ENCODE measurements at places on chromosomes 3 and 15.
A peak's percentile ranks its signal among the peaks of the same experiment; 100 is the strongest.

- H3K27ac ChIP-seq: no peak overlapping the region
- H3K36me3 ChIP-seq: no peaks in the 10 kb centered on the region
- no peak overlapping the region for H3K4me3 ChIP-seq
- peaks cover 13% of the 10 kb centered on the region for H3K27me3 ChIP-seq
- H3K4me1 ChIP-seq: peaks cover 4% of the 10 kb centered on the region
Measured at GRCh38 chr3:180802837-180803236, 109.6 kb upstream of the FXR1 start.

DNA sequence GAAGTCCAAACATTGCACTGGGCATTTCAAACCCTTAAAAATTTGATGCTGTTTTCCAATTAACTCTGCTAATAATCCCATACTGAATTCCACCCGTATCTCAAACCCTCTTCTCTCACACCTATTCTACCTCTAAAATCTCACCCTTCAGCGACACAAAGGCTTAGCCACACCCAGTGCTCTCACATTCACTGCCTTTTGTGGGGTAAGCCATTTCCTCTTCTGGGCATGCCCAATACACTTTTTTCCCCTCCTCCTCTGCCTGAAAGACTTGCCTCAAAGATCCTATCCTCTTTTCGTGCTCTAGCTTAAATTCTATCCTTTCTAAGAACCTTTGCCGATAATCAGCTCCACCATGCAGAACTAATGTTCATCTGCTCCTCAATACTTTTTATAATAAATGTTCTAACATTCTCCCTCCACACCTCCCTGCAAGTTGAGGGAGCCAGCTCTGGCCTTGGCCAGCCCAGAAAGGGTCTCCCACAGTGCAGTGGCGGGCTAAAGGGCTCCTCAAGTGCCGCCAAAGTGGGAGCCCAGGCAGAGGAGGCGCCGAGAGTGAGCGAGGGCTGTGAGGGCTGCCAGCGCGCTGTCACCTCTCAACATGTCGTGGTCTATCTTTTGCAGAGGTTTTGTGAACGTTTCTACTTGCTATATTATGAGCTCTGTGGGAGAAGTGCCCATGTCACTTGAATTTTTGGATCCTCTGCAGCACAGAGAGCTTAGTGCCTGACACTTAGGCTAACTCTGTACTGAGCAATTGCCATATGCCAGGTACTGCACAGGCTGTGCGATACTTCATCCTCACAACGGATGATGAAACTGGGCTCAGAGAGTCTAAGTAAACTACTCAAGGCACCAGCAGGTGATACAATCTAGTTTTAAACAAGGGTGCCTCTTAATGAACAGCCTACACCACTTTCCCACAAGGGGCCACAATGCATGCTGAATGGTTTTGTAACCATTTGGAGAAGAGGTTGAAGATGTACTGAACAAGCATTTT lies 53.6 kb upstream of the BCL6 start:
- H3K4me1 ChIP-seq: peaks cover 2% of the 10 kb centered on the region
- H3K36me3 ChIP-seq: no peaks in the 10 kb centered on the region
- H3K27ac ChIP-seq: no peak overlapping the region
- H3K27me3 ChIP-seq: no peaks in the 10 kb centered on the region
- no peak for DNase-seq

- H3K4me1 ChIP-seq: peaks cover 6% of the 10 kb centered on the region
- DNase-seq: no peak
- no peak overlapping the region for H3K27ac ChIP-seq
- H3K36me3 ChIP-seq: no peaks in the 10 kb centered on the region
- H3K4me3 ChIP-seq: no peak overlapping the region
Measured at GRCh38 chr15:77781151-77781945, 148.6 kb upstream of the LINGO1 start.

DNA sequence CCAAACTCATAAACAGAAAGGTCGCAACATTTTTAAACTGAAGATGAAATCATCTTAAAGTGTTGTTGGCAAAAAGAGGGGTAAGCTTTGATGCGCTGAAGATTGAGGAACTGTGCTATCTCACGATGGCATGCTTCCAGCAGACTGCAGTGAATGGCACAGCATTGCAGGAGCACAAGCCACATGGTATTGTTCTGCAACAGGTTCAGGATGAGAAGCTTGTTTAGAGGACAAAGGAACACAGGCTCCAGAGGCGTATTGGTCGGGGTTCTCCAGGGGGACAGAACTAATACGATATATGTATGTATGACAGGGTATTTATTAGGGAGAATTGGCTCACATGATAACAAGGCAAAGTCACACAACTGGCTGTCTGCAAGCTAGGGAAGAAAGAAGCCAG lies 13.8 kb upstream of the PLD1 start:
- no peaks in the 10 kb centered on the region for H3K36me3 ChIP-seq
- no peak overlapping the region for H3K27ac ChIP-seq
- peaks cover 32% of the 10 kb centered on the region for H3K4me1 ChIP-seq
- no peak for DNase-seq
- H3K4me3 ChIP-seq: no peak overlapping the region
- no peaks in the 10 kb centered on the region for H3K27me3 ChIP-seq

DNA sequence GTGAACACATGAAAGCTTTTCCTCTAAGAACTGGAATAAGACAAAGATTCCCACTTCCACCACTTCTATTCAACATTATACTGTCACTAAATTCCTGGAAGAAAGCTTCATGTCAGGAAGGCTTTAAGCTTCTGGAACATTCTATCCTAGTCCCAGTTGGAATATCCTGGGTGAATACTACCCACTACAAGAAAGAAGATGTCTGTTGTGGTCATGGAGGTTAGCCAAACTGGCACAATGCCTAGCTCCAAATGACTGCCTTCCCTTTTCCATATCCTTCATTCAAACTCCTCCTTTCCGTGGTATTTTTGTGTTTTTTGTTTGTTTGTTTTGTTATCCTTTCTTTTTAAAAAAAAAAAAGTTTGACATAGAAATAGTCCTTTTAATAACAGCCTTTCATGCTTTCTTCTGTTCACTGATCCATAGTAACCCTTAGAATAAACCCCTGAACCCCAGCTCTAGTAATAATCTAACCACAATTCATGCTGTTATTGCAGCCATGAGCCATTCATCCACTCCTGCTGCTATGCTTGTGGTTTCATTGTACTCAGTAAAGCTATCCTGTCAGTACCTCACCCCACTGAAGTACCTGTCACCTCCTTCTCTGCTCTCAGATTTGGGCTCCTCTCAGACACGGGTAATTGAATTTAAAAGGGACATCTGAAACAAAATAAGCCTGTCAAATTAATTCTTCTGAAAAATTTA lies 447.5 kb downstream of the IGSF11 start:
- no peak overlapping the region for H3K27ac ChIP-seq
- no peaks in the 10 kb centered on the region for H3K36me3 ChIP-seq
- H3K27me3 ChIP-seq: no peaks in the 10 kb centered on the region
- H3K4me3 ChIP-seq: no peak overlapping the region

DNA sequence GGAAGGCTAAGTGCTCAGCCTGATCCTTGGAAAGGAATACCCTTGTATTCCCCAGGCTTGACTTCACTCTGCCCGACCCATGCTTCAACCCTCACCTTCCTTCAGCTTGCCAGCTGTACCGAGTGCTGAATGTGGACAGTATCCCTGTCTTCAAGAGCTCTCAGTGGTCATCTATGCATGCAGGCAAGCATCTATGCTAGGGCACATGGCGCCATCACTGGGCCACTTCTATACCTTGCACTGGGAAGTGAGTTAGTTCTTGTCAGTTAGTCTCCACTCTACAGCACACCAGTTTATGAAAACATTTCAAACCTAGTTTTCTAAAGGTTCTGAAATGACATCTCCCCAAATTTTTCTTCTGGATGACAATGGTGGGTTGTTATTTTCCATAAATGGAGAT lies 82.0 kb upstream of the MYRIP start:
- H3K27ac ChIP-seq: no peak overlapping the region
- H3K27me3 ChIP-seq: peaks cover 19% of the 10 kb centered on the region
- no peak overlapping the region for H3K4me3 ChIP-seq
- H3K36me3 ChIP-seq: no peaks in the 10 kb centered on the region
- DNase-seq: no peak
- H3K4me1 ChIP-seq: no peaks in the 10 kb centered on the region

DNA sequence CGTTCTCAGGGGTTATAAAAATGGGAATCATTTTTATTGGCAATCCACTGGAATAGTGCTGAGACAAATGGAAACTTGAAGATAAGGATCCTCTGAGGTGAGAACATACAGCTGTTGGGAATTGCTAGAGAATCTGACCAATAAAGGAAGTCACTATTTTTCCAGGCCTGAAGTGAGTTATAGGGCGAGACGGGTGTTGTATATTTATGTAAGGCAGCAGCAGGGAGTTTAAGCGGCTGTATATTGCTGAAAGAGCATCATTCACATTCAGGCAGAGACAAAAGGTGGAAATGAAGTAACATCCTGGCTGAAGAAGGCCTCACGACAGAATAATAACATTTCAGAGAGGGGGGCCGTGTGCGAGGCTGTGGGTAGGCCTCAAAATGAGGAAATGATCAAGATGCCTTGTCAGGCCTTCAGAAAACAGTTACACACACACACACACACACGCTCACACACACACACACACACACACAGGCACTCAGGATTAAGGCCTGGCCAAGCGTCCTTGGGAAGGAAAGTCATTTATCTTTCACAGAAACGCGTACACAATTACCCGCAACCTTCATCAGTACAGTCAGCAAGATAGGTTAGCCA lies 964.9 kb upstream of the NR2F2 start:
- no peak for DNase-seq
- H3K4me1 ChIP-seq: peaks cover 26% of the 10 kb centered on the region
- no peaks in the 10 kb centered on the region for H3K27me3 ChIP-seq

- no peaks in the 10 kb centered on the region for H3K27me3 ChIP-seq
- no peak overlapping the region for H3K27ac ChIP-seq
- DNase-seq: no peak
- H3K36me3 ChIP-seq: peaks cover 20% of the 10 kb centered on the region
- peaks cover 4% of the 10 kb centered on the region for H3K4me1 ChIP-seq
Measured at GRCh38 chr3:27392950-27393679, 23.9 kb upstream of the NEK10 start.

GRCh38 chr3:148975248-148975647 lies 16.1 kb upstream of the GYG1 start:
- H3K4me1 ChIP-seq: peaks cover 6% of the 10 kb centered on the region
- H3K4me3 ChIP-seq: no peak overlapping the region
- H3K36me3 ChIP-seq: no peaks in the 10 kb centered on the region
- H3K27ac ChIP-seq: no peak overlapping the region
- no peaks in the 10 kb centered on the region for H3K27me3 ChIP-seq

DNA sequence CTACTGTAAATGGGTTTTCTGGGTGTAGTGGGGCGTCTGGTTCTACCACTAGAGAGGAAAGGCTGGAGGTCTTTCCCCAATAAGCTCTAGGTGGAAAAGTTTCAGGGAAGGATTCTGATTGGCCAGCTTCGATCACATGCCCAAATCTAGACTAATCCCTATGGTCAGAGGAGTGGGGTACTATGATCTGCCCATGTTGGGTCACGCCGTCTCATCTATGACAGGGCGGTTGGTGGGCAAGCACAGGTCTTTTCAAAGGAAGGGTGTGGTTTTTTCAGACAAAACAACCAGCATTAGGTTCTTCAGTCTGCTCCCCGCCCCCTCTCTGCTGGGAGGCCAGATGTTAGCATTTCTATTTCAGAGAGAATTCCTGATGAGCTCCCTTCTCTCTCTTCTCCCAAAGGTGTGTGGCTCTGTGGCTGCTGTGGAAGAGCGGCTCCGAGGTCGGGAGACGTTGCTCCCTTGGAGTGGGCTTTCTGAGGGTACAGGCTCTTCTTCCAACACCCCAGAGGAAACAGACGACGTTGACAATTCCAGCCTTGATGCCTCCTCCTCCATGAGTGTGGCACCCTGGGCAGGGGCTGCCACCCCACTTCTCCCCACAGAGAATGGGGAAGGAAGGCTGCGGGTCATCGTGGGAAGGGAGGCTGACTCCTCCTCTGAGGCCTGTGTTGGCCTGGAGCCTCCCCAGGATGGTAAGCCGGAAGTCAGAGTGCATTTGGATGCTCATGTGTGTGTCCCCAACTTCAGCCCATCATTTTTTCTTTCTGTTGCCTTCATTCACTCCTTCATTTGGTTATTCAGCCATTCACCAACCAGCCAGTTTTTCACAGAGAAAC lies 9.7 kb upstream of the TATDN2 start:
- no peak overlapping the region for H3K4me3 ChIP-seq
- DNase-seq: no peak
- no peaks in the 10 kb centered on the region for H3K36me3 ChIP-seq
- H3K27ac ChIP-seq: no peak overlapping the region

GRCh38 chr15:77870195-77871065 lies 207.1 kb downstream of the TBC1D2B start:
- H3K27me3 ChIP-seq: no peaks in the 10 kb centered on the region
- H3K27ac ChIP-seq: no peak overlapping the region
- H3K36me3 ChIP-seq: no peaks in the 10 kb centered on the region

- no peaks in the 10 kb centered on the region for H3K27me3 ChIP-seq
- no peaks in the 10 kb centered on the region for H3K4me1 ChIP-seq
- H3K36me3 ChIP-seq: no peaks in the 10 kb centered on the region
- H3K27ac ChIP-seq: no peak overlapping the region
Measured at GRCh38 chr3:27025718-27026117, 343.5 kb downstream of the NEK10 start.

DNA sequence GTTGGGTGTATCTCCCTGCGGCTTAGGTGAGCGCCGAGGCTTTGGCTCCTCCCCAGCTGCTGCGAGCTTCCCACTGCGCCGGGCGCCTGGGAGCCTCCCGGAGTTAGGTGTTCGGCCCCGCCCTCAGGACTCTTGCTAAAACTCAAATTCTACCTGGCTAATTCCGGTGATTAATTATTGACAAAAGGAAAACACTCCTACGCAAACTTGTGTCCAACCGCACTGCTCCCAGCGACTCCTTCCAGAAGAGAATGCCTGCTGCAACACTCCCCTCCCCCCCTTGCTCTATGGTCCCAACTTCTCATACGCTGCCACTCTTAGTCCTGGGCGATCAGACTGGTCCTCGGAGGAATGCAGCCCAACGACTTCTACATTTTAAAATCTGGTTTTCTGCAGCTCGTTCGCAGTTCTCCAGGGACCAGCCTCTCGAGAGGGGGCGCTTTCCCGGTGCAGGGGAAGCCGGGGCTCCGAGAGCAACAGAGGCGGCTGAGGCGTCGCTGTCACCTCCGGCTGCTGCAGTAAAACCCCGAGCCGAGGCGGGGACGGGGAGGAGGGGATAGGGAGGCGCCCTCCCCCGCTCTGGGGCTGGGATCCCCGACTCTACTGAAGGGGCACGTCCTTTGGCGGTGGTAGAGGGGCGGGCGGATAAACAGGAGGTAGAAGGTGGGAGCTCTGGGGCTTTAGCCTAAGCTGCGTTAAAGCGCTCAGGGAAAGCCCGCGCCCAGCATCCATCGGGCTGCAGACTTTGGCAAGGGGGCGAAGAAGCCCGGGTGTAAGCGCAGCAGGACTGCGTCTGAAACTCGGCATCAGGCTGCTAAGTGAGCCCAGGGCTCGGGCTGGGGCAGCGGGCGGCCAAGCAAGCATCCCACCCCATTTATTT lies at the start of gene SPTSSB:
TSS of gene SPTSSB (minus strand) at position 77 of the 880 bp plus-strand sequence. CDS start 25,194 bp downstream, outside the sequence.
- peaks cover 12% of the 10 kb centered on the region for H3K4me1 ChIP-seq
- peak within 1 kb of the TSS; percentile 40 for H3K27ac ChIP-seq
- no peaks in the 10 kb centered on the region for H3K36me3 ChIP-seq
- H3K4me3 ChIP-seq: peak within 1 kb of the TSS; percentile 73
- peaks cover 62% of the 10 kb centered on the region for H3K27me3 ChIP-seq

- H3K36me3 ChIP-seq: no peaks in the 10 kb centered on the region
- no peak for DNase-seq
- H3K4me1 ChIP-seq: no peaks in the 10 kb centered on the region
- H3K27ac ChIP-seq: no peak overlapping the region
- H3K4me3 ChIP-seq: no peak overlapping the region
Measured at GRCh38 chr3:143188881-143189280, 69.3 kb downstream of the CHST2 start.

GRCh38 chr3:9902372-9903237 lies at the start of gene IL17RE:
Gene IL17RE, plus strand, starts transcription at chr3:9902848. Its CDS starts 85 bp downstream, at chr3:9902933.
- DNase-seq: peak; percentile 48
- peak within 1 kb of the TSS; percentile 90 for H3K27ac ChIP-seq
- H3K4me1 ChIP-seq: peaks cover 43% of the 10 kb centered on the region
- H3K4me3 ChIP-seq: peak within 1 kb of the TSS; percentile 71
- H3K36me3 ChIP-seq: peaks cover under 1% of the 10 kb centered on the region
